ENCODE measurements at places on chromosomes 4 and X.

DNA sequence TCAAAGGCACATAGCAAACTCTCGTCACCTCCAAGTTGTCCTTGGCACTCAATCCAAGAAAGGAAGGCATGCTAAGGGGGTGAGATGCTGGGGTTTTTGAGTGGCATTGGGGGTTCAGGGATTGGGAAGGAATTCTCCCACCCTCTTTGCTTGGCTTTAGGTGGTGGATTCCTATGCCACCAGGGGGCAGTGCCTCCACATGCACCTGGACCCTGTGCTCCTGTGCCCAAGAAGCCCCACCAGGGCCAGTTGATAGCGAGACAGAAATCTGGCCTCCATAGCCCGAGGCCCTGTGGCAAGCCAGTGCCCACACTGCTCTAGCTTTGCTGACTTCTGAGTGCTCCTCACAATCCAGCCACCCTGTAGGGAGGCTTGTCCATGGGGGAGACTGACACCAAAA lies 2.0 kb upstream of the FATE1 start:
- DNase-seq, result no peak

- no peak for DNase-seq
Measured at GRCh38 chrX:9739130-9739529, 26.5 kb downstream of the GPR143 start.

GRCh38 chr4:159016593-159017024 lies 86.3 kb upstream of the RAPGEF2 start:
- no peak for DNase-seq

DNA sequence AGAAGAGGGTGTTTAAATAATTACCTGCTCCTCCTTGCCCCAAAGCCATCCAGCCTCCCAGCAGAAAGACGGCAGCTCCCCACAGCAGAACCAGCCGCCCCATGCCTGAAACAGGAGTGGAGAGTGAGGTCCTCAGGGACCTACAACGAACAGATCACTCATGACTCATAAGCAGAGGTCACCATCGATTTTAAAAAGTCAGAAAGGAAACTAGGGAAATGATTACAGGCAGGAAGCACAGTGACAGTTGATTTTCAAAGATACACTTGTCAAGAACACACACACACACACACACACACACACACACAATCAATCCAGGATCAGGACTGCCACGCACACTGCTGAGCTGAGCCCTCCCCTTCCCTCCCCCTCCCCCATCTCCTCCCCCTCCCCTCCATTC lies at the start of gene CRLF2:
Gene CRLF2 (minus strand): TSS at position 118 of the 400 bp plus-strand sequence. CDS start 15 bp downstream, at position 103.
- DNase-seq, result no peak

GRCh38 chr4:47560682-47561081 lies 75.6 kb downstream of the ATP10D start:
- no peak for DNase-seq

- no peak for DNase-seq
Measured at GRCh38 chr4:14117575-14118238, 490.2 kb upstream of the BOD1L1 start.

- no peak for DNase-seq
Measured at GRCh38 chr4:57083090-57083489, 27.1 kb downstream of the IGFBP7 start.

DNA sequence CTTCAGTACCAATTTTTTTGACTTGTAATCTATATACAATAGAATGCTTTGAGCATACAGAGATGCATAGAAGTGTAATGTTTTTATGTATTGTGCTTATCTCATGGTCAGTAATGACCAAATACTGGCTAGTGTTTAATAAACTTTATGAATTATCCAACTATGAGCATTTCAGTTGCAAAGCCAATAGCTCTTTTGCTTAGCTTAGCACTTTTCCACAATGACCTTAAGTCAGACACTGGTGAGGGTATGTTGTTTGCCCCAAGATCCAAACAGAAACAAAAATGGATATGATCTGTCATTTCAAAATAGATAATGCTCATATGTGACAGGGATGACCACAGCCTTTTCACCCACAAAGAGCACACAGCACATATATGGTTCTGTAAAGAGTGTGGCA lies 393.0 kb downstream of the AFF2 start:
- no peak for DNase-seq

DNA sequence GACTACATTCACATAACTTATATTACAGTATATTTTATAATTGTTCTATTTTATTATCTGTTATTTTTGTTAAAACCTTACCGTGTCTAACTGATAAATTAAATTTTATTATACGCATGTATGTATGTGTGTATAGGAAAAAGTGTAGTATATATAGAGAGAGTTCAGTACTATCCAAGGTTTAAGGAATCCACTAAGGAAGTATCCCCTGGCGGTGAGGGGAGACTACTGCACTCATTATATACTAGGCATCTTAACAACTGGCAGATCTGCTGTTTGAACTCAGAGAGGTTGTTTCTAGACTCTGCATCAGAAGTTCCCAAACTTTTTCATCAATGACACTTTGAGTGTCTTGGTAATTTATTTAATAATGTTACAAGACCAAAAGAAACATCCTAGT lies 70.9 kb downstream of the NDST4 start:
- no peak for DNase-seq

GRCh38 chrX:106481341-106481740 lies 130.4 kb upstream of the RADX start:
- no peak for DNase-seq

GRCh38 chr4:84484236-84484635 lies 14.9 kb downstream of the NKX6-1 start:
- DNase-seq, result no peak

GRCh38 chrX:1392376-1393068 lies 609 bp upstream of the SLC25A6 start:
- peak; percentile 68 for DNase-seq

GRCh38 chr4:104500442-104500841 lies 5.7 kb upstream of the CXXC4 start:
- no peak for DNase-seq

DNA sequence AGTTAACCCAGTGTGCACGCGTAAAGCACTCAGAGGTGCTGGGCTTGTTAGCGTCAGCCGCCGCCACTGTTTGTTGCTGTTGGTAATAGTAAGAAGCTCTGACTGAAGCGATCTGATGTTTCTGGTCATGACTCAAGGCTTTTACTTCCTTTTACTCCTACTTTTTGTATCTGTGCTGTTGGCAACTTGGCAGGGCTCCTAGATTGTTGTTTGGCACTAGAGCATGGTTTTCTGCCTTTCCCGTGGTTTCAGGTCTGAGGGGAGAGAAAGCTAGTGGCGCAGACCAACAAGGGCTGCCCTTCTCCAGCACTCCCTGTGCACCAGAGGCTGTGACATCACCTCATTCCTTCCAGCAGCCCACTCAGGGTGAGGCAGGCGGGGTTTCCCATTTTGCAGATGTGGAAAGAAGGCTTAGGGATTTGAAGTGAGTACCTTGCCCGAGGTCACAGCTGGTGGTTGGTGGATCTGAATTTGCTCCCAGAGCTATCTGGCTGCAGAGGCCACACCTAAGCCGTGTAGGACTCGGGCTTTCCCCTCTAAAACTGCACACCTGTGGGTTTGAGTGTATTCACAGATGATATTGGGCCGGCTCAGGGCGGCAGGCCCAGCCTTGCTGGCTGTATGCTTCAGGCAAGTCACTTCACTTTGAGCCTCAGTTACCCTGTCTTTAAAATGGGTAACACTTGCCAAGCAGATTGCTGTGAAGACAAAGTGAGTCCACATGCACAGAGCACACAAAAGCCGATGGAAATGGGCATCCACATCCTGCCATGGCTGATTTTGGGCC lies 51.2 kb upstream of the TADA2B start:
- peak; percentile 49 for DNase-seq

DNA sequence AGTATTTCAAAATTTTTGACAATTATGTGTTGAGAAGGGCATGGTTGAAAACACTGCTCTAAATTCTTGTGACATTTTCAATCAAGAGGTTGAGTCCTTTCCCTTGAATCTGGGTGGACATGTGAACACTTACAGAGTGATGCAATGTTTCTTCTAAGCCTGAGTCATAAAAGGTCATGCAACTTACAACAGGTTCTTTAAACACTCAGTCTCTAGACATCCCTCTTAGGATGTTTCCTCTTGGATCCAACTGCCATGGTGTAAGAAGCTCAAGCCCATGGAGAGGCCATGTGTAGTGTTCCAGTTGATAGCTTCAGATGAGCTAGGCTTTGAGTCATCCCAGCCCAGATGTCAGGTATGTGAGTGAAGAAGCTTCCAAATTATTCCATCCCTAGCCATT lies 232.2 kb upstream of the MAOA start:
- DNase-seq, result no peak

DNA sequence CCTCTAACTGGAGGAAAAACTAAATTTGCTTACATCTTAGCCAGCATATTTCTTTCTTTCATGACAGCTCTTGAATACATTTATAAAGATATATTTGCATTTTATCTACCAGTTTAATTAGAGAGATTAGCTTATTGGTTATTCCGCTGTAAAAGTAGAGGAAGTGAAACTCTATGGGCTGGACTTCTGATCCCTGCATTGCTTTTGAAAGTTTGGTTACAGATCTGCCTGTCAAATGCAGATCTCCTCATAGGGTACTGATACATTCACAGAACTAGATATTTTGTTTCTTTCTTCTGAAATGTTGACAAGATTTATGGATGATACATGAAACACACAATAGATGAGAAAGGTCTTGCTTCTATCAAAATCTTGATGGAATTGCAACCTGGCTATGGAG lies 581.4 kb upstream of the AADAT start:
- DNase-seq, result no peak

DNA sequence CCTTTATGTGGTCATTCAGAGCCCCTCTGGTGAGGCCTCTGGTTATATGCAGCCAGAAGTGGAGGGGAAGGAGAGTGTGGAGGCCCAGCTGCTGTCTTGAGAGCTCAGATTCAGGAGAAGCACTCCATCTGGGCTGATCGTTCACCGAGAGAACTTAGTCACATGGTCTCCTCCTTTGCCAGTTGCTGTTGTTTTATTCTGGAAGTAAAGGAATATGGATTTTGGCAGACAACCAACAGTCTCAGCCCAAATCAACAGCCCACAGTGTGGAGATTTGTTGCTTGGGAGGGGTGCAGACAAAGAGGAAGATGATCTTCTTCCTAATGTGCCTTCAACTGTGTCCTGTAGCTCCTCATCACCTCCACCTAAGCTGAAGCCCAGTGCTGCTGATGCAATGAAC lies 355.4 kb downstream of the ANK2 start:
- DNase-seq, result no peak

DNA sequence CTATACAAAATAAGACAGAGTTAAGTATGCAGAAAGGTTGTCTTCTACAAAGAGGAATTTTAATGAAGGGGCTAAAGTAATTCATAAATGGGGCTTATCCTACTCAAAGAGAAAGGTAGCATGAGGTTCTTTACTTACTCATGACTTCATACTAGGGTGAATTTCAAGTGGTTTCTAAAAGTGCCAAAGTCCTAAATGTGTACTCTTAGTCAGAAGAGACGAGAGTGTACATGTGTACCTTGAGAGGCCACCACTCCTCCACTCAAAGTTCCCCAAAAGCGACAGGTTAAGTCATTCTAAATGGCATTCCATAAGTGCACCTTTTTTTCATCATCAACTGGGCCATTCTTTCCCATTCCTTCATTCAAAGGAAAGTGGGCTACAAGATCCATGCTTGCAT lies 21.9 kb downstream of the EDA2R start:
- no peak for DNase-seq

DNA sequence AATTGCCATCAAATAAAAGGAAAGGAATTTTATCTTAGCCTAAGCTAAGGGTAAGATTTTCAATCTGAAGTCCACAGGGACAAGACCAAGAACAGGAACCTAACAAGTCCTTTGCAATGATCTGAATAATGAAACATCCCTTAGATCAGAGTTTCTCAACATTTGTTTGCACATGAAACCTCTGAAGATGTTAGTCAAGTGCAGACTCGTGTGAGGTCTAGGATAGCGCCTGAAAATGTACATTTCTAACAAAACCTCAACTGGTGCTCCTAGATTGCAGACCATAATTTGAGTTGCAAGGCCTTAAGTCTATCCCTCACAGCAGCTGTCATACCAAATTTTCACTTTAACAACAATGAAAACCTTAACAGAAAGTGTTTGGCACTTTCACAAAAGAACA lies 337.6 kb downstream of the DMD start:
- DNase-seq, result no peak

DNA sequence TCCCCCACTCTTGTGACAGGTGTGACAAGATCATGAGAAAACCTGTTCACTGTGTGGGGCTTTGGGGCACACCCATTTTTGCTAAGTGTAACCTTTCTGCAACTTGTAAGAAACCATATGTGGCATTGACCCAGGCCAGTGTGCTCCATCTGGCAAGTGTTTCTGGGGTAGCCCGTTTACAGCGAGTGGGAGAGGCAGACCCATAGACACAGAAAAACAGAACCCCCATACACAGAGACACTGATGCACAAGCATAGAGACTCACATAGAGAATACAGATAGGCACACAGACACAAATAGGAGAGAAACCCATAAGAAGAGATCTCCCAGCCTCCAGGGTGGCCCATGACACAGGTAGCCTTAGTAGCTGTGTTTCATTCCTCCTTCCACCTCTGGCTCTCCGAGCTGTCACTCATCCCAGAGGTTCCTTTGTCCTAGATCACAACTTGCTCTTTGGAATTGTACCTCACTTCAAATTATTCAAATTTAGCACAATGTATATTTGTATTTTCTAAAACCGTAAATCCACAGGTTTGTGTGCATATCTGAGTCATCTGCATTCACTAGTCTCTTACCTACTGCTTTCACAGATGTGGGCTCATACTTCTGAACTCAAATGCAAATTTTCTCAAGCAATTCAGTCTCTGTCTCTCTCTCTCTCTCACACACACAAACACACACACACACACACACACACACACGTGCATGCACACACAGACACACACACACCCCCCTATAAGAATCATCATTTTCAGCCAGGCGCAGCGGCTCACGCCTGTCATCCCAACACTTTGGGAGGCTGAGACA lies 114.4 kb downstream of the SH3KBP1 start:
- no peak for DNase-seq

Measured in tibial nerve (tissue), 4 donors.